Stimulated activated CD4-positive, alpha-beta T cell treated with anti-CD3 and anti-CD28 coated beads, Interleukin-12 subunit alpha, Interleukin-12 subunit beta, amount 100 ng/mL, for 4 hours (primary cell): ENCODE measurements at places on chromosomes 3 and 15.

DNA sequence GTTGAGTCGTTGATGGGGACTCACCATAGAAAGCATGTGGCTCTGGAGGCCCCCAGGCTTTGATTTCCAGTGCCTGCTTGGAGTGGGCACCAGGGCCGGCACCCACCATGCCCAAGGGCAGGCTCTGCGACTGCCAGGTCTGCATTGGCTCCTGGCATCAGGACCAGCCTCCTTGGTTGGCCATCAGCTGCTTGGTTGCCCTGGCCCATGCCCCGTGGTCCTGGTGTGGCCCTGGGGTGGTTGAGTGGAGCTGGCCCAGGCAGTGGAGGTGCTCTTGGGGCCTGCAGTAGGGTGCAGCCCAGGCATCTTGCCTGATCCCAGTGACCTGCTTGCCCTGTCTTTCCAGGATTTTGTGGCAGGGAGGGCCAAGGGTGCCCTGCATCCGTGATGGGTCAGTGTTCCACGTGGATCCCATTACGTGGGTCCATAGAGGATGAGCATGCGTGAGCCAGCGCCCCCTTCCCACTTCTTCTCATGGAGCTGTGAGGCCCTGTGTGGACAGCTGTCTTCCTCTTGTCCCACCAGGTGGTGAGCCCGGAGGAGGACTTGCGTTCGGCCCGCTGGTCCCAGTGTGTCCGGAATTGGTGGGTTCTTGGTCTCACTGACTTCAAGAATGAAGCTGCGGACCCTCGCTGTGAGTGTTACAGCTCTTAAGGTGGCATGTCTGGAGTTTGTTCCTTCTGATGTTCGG is 187.0 kb downstream of the UBE3A start:
- no peak for DNase-seq

GRCh38 chr15:69451951-69452691 is 497 bp upstream of the RPLP1 start:
- no peak for DNase-seq

- no peak for DNase-seq
Observed at GRCh38 chr3:55014081-55014480, 86.2 kb upstream of the LRTM1 start.

GRCh38 chr3:84987706-84988504 is 29.1 kb downstream of the CADM2 start:
- DNase-seq, result no peak

DNA sequence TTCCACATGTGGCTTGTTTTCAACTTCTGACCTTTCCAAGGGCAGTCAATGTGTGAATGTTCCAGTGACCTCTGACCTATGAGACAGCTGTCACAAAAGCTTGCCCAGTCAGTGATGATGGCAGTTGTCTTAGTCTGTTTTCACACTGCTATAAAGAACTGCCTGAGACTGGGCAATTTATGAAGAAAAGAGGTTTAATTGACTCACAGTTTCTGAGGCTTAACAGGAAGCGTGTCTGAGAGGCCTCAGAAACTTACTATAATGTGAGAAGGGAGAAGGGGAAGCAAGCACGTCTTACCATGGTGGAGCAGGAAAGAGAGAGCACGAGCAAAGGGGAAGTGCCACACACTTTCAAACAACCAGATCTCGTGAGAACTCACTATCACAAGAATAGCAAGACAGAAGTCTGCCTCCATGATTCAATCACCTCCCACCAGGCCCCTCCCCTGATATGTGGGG is 95.6 kb downstream of the ECT2 start:
- DNase-seq, result no peak

- no peak for DNase-seq
Observed at GRCh38 chr15:50107591-50108408, 11.2 kb downstream of the ATP8B4 start.

DNA sequence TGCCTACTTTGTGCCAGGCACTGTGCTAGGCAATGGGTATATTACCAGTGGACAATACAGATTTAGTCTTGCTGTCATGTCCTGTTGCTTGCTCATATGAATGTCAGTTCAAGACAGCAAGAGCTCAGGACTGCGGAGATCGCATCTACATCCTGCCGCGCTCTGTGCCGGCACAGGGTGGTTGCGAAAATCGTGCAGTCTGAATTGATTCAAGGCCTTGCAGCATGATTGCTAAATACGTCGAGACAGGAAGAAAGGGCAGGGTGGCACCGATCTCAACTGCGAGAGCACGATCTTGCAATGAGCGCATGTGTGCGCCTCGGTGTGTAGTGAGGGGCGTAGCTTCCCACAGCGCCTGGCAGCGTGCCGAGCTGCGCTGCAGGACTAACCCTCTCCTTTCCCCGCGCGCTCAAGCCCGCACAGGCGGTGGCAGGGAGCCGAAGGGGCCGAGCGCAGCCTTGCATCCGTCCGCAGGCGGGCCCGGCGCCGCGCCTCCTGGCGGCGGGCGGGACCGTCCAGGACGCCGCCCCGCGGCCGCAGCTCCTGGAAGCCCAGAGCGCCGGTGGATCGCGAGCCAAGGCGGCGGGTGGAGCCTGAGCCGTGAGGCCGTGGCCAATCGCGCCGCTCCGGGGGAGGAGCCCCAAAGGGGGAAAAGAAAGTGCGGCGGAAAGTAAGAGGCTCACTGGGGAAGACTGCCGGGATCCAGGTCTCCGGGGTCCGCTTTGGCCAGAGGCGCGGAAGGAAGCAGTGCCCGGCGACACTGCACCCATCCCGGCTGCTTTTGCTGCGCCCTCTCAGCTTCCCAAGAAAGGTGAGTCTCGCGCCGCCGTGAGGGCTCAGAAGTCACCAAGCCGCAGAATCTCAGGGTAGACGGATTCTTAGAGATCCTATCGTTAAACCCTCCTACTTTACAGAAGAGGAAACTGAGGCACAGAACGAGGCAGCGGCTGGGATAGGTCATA is at the start of gene IL1RAP:
IL1RAP (plus strand) TSS at position 677 of the 962 bp plus-strand sequence. CDS start 50,205 bp downstream, outside the sequence.
- peak; percentile 83 for DNase-seq

DNA sequence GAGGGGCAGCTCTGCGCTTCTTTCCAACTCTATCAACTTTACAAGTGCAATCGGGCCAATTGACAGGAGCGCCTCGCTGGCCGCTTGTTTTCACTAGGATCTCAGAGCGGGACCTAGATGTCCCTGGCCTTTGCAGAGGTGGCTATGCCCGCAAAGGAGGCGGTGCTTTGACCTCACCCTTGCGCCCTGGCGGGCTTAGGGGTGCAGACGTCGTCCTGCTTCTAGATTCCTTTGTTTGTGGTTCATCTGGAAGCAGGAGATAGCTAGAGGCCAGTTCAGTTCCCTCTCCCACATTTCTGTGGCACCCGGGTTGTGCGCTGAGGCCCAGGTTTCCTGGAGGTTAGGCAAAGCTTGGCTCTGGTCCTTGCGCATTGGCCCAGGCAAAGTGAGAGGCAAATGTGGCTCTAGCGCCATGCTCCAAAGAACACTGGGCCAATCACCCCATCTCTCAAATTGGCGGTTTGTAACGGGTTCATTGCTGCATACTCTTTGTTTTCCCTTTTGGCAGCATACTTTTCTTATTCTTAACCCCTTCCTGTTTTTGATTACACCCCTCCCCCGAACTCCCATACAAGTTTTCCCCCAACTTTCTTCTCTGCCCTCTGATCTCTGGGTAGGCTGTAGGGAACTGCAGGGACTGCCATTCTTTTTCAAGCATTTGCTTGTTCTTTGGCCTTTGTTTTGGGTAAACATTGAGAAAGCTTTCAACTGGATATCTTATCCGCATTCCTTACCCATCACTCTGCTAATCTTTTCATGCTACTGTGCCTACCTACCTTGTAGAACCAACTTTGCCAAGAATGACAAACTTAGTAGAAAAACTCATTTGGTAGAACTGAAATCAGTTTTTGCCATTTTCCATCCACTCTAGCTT is 1.4 kb downstream of the PPM1L start:
- no peak for DNase-seq

DNA sequence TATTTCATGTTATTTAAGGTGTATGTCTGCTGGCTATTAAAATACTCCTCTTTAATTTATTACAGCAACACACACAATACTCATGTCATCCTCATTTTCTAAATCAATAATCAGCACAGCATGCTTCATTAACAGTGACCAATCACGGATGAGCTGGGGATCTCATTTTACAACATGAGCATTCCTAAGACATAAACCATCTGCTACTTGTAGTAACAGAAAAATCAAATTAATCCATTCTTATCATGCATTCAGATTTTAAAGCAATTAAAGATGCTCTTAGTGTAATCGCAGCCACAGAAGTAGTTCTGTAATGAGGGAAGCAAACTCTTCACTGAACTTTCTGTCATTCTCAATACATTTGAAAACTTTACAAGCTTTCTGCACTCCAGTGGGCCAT is 191.1 kb downstream of the TBC1D5 start:
- no peak for DNase-seq

GRCh38 chr15:81024265-81024872 is 23.6 kb downstream of the TLNRD1 start:
- no peak for DNase-seq

GRCh38 chr15:66647358-66647757 is 54.7 kb upstream of the SMAD6 start:
- DNase-seq, result no peak

DNA sequence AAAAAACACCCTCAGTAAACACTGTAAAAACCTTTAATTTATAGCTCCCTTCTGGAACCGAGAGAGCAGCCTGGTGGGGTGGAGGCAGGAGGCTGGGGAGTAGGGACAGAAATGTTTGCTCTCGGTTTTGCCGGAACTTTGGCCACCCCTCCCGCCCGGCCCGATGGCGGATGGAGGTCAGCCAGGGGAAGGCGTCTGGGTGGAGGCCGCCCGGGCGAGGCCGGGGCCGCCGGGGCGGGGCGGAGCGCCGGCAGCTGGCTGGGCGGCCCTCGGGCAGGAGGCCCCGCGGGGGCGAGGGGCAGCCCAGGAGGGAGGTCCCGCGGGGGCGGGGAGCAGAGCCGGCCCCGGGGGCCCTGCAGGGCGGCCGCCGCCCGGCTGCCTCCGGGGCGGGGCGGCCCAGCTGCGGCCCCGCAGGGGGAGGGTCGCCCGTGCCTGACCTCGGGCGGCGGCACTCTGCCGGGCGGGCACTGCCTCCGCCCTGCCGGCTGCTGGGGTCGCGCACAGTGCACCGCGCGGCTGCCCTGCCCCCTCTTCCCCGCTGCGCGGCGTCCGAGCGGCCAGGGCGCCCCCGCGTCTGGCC is 829 bp upstream of the SKIL start:
- peak; percentile 38 for DNase-seq

- DNase-seq, result no peak
Observed at GRCh38 chr3:101950985-101951733, 101.8 kb downstream of the NFKBIZ start.

DNA sequence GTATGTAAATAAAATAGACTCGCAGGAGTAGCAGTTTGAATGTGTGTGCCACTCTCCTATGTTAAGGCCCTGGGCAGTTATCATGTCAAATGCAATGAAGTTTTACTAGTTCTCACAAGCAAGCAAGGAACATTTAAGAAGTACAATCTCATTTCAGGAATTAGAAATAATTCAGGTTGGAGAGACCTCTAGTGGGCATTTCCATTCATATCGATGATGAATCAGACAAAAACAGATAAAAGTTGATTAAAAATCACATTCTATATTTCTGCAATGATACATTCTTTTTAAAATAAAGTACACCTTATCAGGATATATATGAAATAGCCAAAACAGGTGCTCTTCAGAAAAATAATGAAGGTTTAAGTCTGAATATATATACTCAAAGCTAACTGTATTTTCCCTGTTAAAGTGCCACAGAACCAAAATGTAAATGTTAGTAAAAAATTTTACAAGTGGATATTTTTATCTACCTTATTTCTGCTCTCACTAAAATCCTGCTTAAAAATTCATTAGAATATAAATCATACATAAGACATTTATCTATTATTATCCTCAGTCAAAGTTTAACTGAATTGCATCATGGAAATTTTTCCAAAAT is 492.4 kb upstream of the FRG2C start:
- DNase-seq, result no peak

DNA sequence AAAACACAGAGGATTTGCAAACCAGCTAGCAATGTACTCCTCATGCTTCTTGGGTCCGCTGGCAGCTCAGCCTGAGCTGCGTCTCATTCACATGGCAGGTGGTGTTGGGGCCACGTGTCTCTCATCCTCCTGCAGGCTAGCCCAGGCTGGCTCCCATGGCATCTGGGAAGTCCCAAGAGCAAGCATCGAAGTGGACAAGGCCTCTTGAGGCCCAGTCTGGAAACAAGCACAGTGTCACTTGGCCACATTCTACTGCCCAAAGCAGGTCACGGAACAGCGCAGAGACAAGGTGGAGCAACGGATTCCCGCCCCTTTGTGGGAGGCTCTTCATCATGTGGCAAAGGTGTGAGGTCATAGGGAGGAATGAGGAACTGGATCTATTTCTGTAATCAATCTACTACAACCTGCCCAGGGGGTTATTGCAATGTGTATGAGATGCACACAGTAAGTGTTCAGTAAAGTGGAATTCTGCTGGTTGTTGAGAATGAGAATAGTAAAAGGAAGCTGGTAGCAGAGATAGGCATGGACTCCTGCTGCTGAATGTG is 128.3 kb downstream of the TPRA1 start:
- DNase-seq, result no peak

GRCh38 chr15:88022716-88023115 is 233.8 kb downstream of the NTRK3 start:
- no peak for DNase-seq
